CD4-positive, alpha-beta memory T cell (primary cell): ENCODE measurements at places on chromosomes 16 and 17. TPM values are rescaled to one million over a fixed set of nuclear protein-coding genes. Genes with fewer than 3 reads are reported as not detected.

- H3K27ac ChIP-seq, result no peak overlapping the region
- DNase-seq, result no peak
- H3K4me3 ChIP-seq, result no peak overlapping the region
Observed at GRCh38 chr17:50920891-50921586, 54.9 kb upstream of the TOB1 start.

DNA sequence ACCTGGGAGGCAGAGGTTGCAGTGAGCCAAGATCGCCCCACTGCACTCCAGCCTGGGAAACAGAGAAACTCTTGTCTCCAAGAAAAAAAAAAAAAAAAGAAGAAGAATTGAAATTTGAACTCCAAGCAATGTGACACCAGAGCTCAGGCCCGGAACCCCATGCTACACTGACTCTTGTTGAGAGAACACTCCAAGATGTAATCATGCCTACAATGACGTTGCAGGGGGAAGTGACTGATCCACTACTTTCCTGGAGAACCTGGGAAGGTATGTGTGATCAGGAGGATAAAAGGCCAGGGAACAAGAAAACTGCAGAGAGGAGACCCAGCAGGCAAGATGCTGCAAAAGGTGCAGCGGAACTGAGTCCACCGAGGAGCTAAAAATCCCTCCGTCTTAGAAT lies 57.9 kb downstream of the ADCY9 start:
- no peaks in the 10 kb centered on the region for H3K36me3 ChIP-seq
- no peak overlapping the region for H3K4me3 ChIP-seq
- no peak for DNase-seq
- H3K4me1 ChIP-seq, result peaks cover 17% of the 10 kb centered on the region
- H3K27ac ChIP-seq, result no peak overlapping the region
- H3K27me3 ChIP-seq, result no peaks in the 10 kb centered on the region

The TBC1D3I gene
- total RNA-seq, result 1.3 TPM

- no peak for DNase-seq
- no peak overlapping the region for H3K27ac ChIP-seq
- no peaks in the 10 kb centered on the region for H3K36me3 ChIP-seq
Observed at GRCh38 chr17:69997332-69997731, 77.7 kb upstream of the KCNJ16 start.

The B9D1 gene
- total RNA-seq, result 2.8 TPM

DNA sequence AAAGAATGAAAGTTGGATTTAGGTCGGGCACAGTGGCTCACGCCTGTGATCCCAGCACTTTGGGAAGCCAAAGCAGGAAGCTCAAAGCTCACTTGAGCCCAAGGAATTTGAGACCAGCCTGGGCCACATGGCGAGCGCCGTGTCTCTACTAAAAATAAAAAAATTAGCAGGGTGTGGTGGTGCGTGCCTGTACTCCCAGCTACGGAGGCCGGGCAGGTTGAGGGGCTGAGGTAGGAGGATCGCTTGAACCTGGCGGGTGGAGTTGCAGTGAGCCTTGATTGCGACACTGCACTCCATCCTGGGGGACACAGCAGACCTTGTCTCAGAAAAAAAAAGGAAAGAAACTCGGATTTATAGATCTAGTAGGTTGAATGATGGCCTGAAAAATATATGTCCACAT lies 37.4 kb upstream of the RPH3AL start:
- no peaks in the 10 kb centered on the region for H3K36me3 ChIP-seq
- peaks cover 3% of the 10 kb centered on the region for H3K27me3 ChIP-seq
- DNase-seq, result no peak
- H3K4me1 ChIP-seq, result peaks cover 8% of the 10 kb centered on the region
- H3K27ac ChIP-seq, result no peak overlapping the region
- no peak overlapping the region for H3K4me3 ChIP-seq

The SOST gene
- total RNA-seq, result not detected

- no peak overlapping the region for H3K4me3 ChIP-seq
- no peaks in the 10 kb centered on the region for H3K4me1 ChIP-seq
- H3K27ac ChIP-seq, result no peak overlapping the region
- no peaks in the 10 kb centered on the region for H3K36me3 ChIP-seq
- no peak for DNase-seq
Observed at GRCh38 chr17:56478836-56479447, 114.6 kb upstream of the NOG start.

DNA sequence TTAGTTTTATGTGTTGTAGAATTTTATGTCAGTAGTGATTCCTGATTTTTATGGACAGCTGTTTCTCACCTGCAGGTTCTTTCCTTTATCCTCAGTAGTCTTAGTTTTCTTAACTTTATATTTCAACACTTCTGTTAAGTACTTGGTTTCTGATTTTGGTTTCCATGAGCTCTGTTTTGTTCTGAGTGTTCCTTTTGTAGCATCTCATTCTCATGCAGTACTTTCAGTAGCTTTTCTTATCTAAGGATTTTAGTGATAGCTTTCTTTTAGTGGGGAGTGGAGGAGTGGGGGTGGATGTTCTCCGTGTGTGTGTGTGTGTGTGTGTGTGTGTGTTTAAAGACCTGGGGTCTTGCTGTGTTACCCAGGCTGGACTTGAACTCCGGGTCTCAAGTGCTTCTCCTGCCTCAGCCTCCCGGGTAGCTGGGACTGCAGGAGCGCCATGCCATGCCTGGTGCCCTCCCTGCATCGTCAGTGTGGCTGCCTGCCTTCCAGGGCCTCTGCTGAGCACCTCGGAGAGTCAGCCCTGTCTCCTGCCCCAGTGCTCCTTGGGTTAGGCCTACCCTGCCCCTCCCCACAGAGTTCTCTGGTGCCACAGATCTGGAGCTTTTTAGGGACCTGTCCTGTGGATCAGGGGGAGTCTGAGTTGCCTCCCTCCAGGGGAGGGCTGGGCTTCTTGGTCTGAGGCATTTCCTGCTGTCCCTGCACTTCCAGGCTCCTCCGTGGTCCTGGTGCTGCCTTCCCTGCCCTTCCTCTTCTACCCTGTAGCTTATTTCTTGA lies 4.3 kb upstream of the ZNF750 start:
- no peaks in the 10 kb centered on the region for H3K27me3 ChIP-seq
- no peak overlapping the region for H3K4me3 ChIP-seq
- H3K27ac ChIP-seq, result no peak overlapping the region
- DNase-seq, result no peak
- H3K36me3 ChIP-seq, result no peaks in the 10 kb centered on the region
- no peaks in the 10 kb centered on the region for H3K4me1 ChIP-seq

GRCh38 chr16:78706637-78707036 lies 607.2 kb downstream of the WWOX start:
- no peak for DNase-seq
- H3K36me3 ChIP-seq, result no peaks in the 10 kb centered on the region
- no peak overlapping the region for H3K27ac ChIP-seq
- no peaks in the 10 kb centered on the region for H3K27me3 ChIP-seq
- H3K4me1 ChIP-seq, result no peaks in the 10 kb centered on the region
- H3K4me3 ChIP-seq, result no peak overlapping the region

- H3K4me1 ChIP-seq, result no peaks in the 10 kb centered on the region
- H3K4me3 ChIP-seq, result no peak overlapping the region
- H3K27me3 ChIP-seq, result no peaks in the 10 kb centered on the region
- DNase-seq, result no peak
- no peaks in the 10 kb centered on the region for H3K36me3 ChIP-seq
Observed at GRCh38 chr17:69870091-69870530, 204.9 kb upstream of the KCNJ16 start.

The TBX21 gene
- 17.9 TPM for total RNA-seq

The TNFRSF17 gene
- not detected for total RNA-seq

- H3K27me3 ChIP-seq, result no peaks in the 10 kb centered on the region
- no peak for DNase-seq
- H3K4me3 ChIP-seq, result no peak overlapping the region
- H3K4me1 ChIP-seq, result no peaks in the 10 kb centered on the region
Observed at GRCh38 chr16:22736791-22737190, 77.2 kb upstream of the HS3ST2 start.

The MSLN gene
- not detected for total RNA-seq

DNA sequence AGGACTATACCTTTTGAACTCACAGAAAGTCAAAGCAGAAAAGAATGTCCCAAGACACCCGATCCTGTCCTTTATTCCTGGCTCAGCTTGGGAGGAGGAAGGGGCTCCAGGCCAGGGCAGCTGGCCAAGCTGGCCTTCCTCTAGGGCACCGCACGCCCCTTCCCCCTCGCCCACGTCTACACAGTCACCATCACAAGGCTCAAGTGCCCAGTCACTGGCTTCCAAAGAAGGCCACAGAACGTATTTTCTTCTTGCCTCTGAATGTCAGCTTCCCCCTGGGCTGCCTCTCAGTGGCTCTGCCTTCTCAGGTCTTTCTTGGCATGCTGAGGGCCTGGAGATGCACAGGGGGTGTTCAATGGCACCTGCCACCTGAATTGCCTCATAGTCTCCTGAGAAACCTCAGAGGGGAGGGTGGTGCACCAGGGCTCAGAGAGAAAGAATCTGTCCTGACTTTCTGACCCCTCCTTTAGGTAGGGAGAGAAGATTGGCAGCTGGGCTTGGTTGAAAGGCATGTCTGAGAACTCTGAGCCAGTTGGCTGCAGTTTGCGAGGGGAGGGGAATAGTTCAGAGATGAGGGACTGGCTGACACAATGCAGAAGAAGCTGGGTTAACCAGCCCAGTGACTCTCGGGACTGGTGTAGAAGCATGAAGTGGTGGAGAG lies 2.1 kb downstream of the DHRS11 start:
- H3K4me3 ChIP-seq, result no peak overlapping the region
- no peaks in the 10 kb centered on the region for H3K27me3 ChIP-seq
- peaks cover 20% of the 10 kb centered on the region for H3K4me1 ChIP-seq
- H3K27ac ChIP-seq, result no peak overlapping the region

DNA sequence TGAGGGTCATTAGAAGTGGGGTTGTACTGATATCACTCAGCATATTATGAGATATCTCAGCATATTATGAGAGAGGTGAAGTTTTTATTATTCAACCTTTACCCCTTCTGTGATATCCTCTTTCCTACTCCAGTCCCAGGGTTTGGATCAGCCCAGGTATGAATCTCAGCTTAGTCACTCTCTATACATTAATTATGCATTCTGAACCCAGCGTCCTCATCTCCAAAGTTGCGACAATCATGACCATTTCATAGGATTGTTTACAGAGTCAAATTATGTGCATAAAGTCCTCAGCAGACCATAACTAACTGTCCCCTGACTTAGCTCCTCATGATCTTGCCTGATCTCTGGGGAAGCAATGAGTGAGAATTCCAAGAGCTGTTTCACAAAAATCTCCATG lies 20.5 kb upstream of the BLMH start:
- no peak overlapping the region for H3K27ac ChIP-seq
- no peaks in the 10 kb centered on the region for H3K36me3 ChIP-seq
- no peak for DNase-seq
- no peak overlapping the region for H3K4me3 ChIP-seq

The ABCC12 gene
- total RNA-seq, result not detected

DNA sequence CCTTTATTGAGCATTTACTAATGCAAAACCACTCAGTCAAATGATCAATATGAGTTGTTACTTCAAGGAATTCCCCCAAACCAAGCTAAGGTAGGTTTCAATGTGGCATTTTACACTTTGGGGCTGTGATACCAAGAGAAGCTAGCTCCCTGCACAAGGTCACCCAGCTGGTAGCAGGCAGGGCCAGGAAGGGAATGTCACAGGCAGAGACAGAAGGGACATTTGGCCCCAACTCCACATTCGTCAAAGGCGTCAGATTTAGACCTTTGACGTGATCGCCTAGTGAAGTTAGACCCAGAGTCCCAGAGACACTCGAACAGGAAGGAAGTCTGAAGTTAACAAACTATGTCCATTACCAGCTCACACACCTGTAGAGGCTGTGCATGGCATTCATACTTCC lies 5.5 kb upstream of the SMG1 start:
- no peaks in the 10 kb centered on the region for H3K27me3 ChIP-seq
- peaks cover 4% of the 10 kb centered on the region for H3K4me1 ChIP-seq
- no peak for DNase-seq
- no peak overlapping the region for H3K27ac ChIP-seq

The NXPH3 gene
- total RNA-seq, result not detected

GRCh38 chr17:12744298-12744697 lies 45.0 kb upstream of the ARHGAP44 start:
- no peak overlapping the region for H3K27ac ChIP-seq
- H3K4me1 ChIP-seq, result no peaks in the 10 kb centered on the region
- no peak for DNase-seq
- H3K36me3 ChIP-seq, result no peaks in the 10 kb centered on the region
- no peaks in the 10 kb centered on the region for H3K27me3 ChIP-seq

DNA sequence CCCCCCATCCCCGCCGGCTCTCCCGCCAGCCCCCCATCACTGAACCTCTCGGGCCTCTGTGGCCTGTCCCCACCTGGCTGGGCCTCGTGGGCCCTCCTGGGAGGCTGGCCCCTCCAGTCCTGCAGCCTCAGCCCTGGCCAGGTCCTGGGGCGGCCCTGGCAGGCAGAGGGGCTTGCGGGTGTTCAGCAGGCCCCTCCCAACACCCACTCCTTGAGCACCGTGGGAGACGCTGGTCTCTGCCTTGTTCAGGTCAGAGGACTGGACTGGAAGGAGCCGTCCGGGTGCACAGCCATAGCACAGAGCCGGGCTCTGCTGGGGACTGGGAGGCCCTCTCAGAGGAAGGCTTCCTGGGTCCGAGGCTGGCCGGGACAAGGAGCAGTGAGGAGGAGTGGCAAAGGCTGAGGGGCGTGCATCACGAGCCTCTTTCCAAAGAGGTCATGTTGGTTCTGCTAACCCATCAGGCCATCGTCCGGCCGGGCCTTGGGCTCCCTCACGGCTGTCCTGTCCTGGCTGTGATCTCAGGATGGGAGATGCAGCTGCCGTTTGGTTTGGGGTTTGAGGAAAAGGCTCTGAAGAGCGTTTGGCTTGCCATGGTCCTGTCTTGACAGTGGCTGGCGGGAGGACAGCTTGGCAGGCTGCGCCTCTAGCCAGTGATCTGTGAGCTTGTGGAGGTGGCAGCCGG lies 6.3 kb upstream of the PABPN1L start:
- H3K27me3 ChIP-seq, result no peaks in the 10 kb centered on the region
- DNase-seq, result no peak
- H3K36me3 ChIP-seq, result no peaks in the 10 kb centered on the region
- H3K27ac ChIP-seq, result no peak overlapping the region

- no peaks in the 10 kb centered on the region for H3K4me1 ChIP-seq
- DNase-seq, result no peak
- H3K4me3 ChIP-seq, result no peak overlapping the region
- peaks cover 57% of the 10 kb centered on the region for H3K36me3 ChIP-seq
- no peaks in the 10 kb centered on the region for H3K27me3 ChIP-seq
- H3K27ac ChIP-seq, result no peak overlapping the region
Observed at GRCh38 chr16:11877374-11877773, 26.0 kb upstream of the RSL1D1 start.

GRCh38 chr17:58667934-58668597 lies 23.8 kb downstream of the TEX14 start:
- H3K4me1 ChIP-seq, result peaks cover 7% of the 10 kb centered on the region
- no peak overlapping the region for H3K27ac ChIP-seq
- H3K4me3 ChIP-seq, result no peak overlapping the region
- H3K36me3 ChIP-seq, result no peaks in the 10 kb centered on the region
- H3K27me3 ChIP-seq, result no peaks in the 10 kb centered on the region
- no peak for DNase-seq

The CCL15 gene
- not detected for total RNA-seq

- H3K36me3 ChIP-seq, result peaks cover 57% of the 10 kb centered on the region
- H3K27ac ChIP-seq, result no peak overlapping the region
- H3K4me3 ChIP-seq, result no peak overlapping the region
- no peak for DNase-seq
Observed at GRCh38 chr16:1313721-1314369, 4.4 kb downstream of the UBE2I start.

The COASY gene
- total RNA-seq, result 71.1 TPM
